ENCODE measurements at places on chromosomes 7 and 10.
A peak's percentile ranks its signal among the peaks of the same experiment; 100 is the strongest.

- no peak for DNase-seq
Measured at GRCh38 chr10:121838931-121839330, 88.9 kb downstream of the ATE1 start.

DNA sequence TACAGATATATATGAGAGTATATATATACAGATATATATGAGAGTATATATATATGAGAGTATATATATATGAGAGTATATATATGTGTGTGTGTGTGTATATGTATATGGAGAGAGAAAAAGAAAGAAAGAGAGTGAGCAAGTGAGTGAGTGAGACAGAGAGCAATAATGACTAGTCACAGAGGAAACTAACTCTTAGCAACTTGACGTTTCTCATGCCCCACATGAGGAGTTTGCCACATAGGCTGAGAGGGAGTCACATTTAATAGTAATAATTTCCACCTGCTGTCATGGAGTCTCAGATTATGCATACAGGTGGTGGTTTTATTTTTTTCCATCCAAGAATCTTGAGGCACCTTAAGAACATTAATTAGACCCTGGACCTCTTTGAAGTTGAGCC lies 199.9 kb downstream of the GATA3 start:
- no peak for DNase-seq

GRCh38 chr10:103736044-103736443 lies 119.3 kb downstream of the SH3PXD2A start:
- no peak for DNase-seq

- DNase-seq = no peak
Measured at GRCh38 chr10:23439452-23439960, 631 bp downstream of the OTUD1 start.

DNA sequence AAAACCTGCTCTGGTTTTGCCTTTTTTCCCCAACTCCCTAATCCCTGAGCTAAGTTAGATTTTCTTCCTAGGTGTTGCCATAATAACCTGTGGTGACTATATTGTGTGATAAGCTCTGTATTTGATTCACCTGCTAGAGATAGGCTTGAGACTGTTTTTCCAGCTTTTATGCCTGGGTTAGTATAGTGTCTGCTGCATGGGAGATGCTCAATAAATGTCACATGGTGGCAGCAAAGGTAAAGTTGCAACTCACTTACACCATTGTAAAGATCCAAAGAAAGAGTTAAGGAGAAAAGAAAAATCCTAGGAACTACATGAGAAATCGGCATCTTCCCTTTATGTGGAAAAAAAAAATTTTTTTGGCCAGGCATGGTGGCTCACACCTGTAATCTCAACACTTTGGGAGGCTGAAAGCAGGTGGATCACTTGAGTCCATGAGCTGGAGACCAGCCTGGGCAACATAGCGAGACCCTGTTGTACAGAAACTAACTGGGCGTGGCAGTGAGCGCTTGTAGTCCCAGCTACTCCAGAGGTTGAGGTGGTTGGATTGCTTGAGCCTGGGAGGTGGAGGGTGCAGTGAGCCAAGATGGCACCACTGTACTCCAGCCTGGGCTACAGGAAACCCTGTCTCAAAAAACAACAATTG lies 3.7 kb downstream of the CCNJ start:
- DNase-seq = no peak

DNA sequence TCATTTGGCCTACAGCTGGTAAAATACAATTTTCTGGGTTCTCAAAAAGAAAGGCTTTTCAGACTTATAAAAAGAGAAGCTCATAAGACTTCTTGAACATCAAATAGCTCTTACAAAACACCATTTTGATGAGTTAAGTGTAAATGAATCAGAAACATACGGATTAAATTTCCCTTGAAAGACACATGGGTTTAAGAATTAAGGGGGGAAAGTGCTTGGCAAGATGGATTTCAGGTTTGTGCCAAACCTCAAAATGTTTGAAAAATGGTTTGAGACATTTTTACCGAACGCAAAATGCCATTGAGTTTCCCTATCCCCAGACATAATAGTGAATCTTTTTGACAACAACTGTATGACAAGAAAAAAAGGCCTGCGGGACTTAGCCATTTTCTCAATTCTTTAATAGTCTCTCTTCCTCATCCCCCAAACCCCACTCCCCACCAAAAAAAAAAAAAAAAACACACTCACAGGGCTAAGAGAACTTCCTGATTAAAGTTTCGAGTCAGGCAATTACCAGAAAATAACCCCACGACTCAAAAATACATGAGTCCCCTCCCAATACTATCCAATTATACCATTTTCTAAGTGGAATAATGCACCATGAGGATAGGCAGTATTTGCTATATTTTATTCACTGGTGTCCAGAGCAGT lies 260.1 kb downstream of the TRIL start:
- DNase-seq = no peak

DNA sequence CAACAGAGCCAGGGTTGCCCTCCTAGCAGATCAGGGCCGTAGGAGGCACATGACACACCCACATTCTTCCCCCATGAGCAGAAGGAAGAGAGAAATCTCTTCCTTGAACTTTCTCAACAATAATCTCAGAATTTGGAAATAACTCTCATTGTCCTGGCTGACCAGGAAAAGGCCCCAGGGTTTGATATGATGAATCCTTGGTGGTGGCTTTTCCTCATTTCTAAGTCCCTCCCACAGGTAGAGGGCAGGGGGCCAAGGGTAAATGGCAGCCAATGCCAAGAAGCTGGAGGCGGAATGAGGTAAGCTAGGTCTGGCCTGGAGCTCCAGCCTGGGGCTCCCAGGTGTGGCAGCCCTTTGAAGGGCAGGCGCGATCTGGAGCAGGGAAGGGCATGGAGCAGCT lies 67.8 kb downstream of the GRB10 start:
- no peak for DNase-seq

DNA sequence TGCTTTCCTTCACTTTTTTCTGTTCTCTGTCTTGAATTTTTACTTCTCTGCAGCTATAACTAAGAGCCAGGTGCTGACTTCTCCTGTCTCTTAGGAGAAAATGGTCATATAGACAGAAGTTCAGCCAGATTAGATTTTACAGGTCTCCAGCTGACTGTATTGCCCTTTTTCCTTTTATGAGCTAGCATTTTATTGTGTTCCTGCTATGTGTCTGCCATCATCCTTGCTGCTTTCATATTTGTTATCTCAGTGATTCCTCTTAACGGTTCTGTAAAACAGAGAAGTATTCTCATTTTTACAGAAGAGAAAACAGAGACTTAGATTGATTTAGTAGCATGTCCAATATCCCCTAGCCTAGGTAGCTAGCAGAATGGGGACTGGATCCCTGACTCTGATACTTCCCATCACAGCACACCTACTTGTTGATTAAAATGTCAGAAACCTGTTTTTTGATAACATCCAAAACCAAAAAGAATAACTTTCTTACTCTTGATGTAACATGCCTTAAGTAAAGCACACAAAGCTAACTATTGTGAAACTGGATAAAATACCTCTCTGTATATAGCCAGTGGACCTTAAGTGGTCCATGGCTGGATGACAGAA lies 5.2 kb downstream of the KAT6B start:
- DNase-seq = no peak

GRCh38 chr7:51019891-51020870 lies 237.5 kb upstream of the GRB10 start:
- no peak for DNase-seq

GRCh38 chr7:45921699-45922519 lies 837 bp upstream of the IGFBP3 start:
- DNase-seq = no peak

DNA sequence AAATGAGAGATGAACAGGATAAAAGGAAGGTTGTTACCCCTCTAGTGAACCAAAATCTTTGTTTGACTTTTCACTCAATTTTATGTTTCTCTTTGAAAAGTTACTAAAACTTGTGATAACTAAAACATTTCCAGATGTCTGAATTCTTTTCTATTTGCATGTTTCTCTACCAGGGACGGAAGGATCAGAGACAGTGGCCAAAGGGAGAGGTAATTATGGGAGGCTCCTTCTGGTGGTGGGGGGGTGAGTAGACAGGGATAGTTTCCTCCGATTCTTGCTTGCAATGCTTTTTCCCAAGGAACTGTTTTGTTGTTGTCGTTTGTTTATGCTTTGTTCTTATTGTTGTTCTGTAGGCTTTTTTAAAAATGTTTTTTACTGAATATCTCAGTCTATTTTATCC lies 374.8 kb downstream of the INHBA start:
- DNase-seq = no peak

GRCh38 chr10:106987362-106987761 lies 177.1 kb downstream of the SORCS1 start:
- DNase-seq = no peak

DNA sequence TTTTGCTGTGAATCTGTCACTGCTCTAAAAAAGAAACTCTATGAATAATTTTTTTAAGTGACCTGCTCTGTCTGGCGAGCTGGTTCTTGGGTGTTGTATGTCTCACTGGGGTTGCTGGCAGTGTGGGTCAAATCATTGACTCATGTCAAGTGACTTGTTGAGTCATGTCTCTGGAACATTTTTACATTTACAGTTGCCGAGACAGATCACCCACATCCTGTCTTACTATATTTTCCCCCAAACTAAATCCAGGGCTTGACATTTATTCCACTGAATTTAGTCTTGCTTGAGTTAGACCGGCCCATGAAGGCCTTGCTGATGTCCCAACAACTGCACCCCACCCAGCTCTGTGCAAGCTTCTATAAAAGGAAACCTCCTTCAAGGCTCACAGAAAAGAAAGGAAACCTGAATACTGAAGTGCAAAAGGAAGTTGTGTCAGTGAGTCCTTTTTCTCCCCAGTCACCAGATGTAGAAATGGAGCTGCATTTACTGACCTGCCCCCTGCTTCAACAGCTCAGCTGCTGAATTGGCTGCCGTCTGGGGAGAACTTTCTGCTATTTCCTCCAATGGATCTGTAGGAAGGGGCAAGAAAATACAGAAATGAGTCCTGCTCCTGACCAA lies 290.3 kb downstream of the TNS3 start:
- peak; percentile 26 for DNase-seq

GRCh38 chr10:51729822-51730555 lies 30.6 kb upstream of the CSTF2T start:
- no peak for DNase-seq

- DNase-seq = no peak
Measured at GRCh38 chr10:3260066-3260834, 87.7 kb upstream of the PITRM1 start.

- DNase-seq = no peak
Measured at GRCh38 chr7:29039821-29040578, 81.9 kb upstream of the TRIL start.

DNA sequence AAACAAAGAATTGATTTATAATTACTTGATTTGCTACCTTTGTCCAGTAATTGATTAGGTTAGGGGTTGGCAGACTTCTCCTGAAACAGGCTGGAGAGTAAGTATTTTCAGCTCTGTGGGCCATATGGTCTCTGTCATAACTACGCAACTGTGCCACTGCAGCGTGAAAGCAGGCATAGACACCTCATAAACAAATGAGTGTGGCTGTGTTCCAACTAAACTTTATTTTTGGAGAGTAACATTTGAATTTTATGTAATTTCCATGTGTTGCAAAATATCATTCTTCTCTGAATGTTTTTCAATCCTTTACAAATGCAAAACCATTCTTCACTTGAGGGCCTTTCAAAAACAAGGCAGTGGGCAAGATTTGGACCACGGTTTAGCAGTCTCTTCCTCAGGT lies 76.9 kb downstream of the GALNT17 start:
- DNase-seq = no peak

GRCh38 chr10:60896033-60896432 lies 48.0 kb downstream of the RHOBTB1 start:
- no peak for DNase-seq

GRCh38 chr10:79184145-79184625 lies 115.4 kb downstream of the ZMIZ1 start:
- DNase-seq = no peak

DNA sequence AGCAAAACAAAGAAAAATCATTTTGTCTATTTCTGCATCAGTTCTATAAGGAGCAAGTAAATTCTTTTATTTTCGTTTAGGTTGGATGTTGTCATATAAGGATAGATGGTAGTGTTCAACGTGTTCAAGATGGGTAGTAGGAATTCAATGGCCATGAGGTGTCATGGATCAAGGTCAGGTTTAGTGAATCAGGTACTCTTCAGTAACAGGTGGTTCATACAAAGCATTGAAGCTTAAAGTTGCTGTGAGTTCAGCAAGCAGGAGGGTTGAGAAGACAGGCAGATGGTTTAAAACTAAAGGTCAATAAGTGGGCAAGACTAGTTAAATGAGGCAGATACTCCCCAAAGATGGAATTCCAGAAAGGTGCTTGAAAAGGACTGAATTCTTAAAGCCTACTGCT lies 5.6 kb downstream of the LUC7L2 start:
- no peak for DNase-seq

DNA sequence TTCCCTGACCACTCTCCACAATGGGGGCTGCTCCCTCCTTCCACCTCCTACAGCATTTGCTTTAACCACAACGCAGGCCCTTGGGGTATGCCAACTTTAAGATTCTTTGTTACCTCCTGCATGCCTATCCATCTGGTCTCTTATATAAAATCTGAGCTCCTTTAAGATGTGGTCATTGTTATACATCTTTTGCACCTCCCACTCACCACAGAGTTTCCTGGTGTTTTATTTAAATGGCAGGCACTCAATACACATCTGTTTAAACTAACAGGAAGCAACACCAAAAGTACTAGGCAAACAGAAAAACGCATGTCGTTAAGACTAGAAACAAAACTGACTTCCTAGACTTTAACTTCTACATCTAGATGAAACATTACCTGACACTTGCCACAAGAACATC lies 36.3 kb downstream of the SLC25A13 start:
- peak; percentile 12 for DNase-seq

DNA sequence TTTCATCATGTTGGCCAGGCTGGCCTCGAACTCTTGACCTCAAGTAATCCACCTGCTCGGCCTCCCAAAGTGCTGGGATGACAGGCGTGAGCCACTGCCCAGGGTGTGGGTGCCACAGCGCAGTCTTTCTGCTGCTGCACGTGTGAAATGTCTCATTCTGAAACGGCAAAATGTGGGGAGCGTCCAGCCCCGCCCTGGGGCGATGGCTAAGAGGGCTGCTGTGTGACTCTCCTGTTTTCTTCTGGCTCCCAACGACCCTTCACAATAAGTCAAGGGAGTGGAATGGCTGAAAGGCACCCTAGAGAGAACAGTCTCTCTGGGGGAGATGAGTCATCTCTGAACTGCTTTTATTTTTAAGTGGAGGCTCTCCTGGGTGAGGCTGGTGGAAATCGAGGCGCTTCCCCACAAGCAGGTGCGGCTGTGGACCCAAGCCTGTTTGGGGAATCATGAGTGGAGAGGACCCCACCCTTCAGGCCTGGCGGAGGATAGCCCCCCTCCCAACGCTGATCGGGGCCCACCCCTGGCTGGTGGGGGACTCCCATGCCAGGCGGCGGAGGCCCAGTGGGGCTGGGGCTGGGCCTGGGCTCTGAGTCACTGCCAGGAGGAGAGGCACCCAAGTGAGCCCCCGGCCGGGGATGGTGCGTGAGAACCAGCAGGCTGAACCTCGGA lies 18.0 kb downstream of the ADAP1 start:
- peak; percentile 71 for DNase-seq

- no peak for DNase-seq
Measured at GRCh38 chr10:87861566-87861952, 1.8 kb downstream of the KLLN start.

- no peak for DNase-seq
Measured at GRCh38 chr10:33803248-33803647, 468.8 kb upstream of the NRP1 start.

GRCh38 chr7:35463751-35464150 lies 209.9 kb upstream of the TBX20 start:
- no peak for DNase-seq

- no peak for DNase-seq
Measured at GRCh38 chr10:6044751-6045313, 17.3 kb downstream of the IL2RA start.

GRCh38 chr10:17652585-17652984 lies 8.6 kb downstream of the STAM start:
- DNase-seq = no peak

- DNase-seq = no peak
Measured at GRCh38 chr7:158470336-158470735, 117.3 kb downstream of the PTPRN2 start.

Data from GM18507 (cell line).